HFFc6 (cell line): ENCODE measurements at places on chromosomes 3 and 15. TPM values are rescaled to one million over a fixed set of nuclear protein-coding genes. Genes with fewer than 3 reads are reported as not detected.

DNA sequence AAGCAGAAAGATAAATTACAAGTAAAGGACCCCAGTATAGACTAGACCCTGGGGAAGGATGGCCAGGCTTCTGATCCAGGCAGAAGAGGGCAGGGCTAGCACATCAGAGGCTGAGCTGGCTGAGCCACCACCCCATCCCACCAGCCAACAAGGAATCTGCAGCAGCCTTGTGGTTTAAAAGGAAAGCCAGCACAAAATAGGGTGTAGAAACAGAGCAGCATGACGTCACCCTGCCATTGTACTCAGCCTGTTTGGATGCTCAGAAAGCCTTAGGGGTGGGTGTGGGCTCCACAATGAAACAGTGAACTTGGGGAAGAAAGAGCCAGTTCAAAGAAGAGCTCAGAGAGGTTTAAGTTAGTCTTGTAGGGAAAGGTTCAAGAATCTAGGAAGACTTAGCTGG, 28.2 kb downstream of the DUOX1 start:
- H3K27me3 ChIP-seq = peaks cover 6% of the 10 kb centered on the region
- peak overlapping the region; percentile 94 for H3K27ac ChIP-seq
- H3K36me3 ChIP-seq = no peaks in the 10 kb centered on the region

- H3K4me1 ChIP-seq = peaks cover 6% of the 10 kb centered on the region; the same call in 1 of the 2 replicates
- no peak overlapping the region for H3K4me3 ChIP-seq
- no peak for DNase-seq
- H3K36me3 ChIP-seq = no peaks in the 10 kb centered on the region
- H3K27me3 ChIP-seq = peaks cover 20% of the 10 kb centered on the region
- H3K27ac ChIP-seq = no peak overlapping the region
These were observed 27.0 kb upstream of the MUC4 start for GRCh38 chr3:195838714-195839113.

DNA sequence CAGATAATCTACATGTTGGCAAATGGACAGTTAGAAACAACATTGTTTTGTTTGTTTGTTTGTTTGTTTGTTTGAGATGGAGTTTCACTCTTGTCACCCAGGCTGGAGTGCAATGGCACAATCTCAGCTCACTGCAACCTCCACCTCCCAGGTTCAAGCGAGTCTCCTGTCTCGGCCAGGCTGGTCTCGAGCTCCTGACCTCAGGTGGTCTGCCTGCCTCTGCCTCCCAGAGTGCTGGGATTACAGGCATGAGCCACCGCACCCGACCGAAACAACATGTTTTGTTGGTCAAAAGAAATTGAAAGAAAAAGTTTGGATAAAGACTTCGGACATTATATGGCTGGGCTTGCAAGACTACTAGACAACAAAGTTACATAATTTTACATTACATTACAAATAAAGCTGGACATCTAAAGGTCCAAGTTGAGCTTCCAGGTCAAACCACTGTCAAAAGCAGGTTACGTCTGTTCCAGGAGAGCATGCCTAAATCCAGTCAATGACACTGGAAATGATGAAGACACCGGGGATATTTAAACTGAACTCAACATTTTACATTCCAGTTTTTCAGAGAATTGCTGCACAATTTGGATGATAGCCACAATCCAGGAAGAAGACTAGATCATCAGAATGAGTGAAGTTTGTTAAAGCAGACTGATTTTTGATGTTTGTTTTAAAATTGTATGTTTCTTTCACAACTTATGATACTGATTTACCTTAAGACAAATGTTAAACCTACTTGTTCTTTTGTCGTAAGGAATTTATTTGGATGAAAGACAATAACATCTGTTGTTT, 18.6 kb downstream of the SERP1 start:
- no peaks in the 10 kb centered on the region for H3K36me3 ChIP-seq
- peak overlapping the region; percentile 38; the same call in 1 of the 2 replicates for H3K27ac ChIP-seq

GRCh38 chr3:44439499-44440295, 37.8 kb downstream of the ZNF445 start:
- no peak overlapping the region for H3K4me3 ChIP-seq
- H3K36me3 ChIP-seq = peaks cover 34% of the 10 kb centered on the region
- no peaks in the 10 kb centered on the region; the same call in 1 of the 2 replicates for H3K27me3 ChIP-seq
- no peak overlapping the region for H3K27ac ChIP-seq
- DNase-seq = no peak
- H3K4me1 ChIP-seq = no peaks in the 10 kb centered on the region

DNA sequence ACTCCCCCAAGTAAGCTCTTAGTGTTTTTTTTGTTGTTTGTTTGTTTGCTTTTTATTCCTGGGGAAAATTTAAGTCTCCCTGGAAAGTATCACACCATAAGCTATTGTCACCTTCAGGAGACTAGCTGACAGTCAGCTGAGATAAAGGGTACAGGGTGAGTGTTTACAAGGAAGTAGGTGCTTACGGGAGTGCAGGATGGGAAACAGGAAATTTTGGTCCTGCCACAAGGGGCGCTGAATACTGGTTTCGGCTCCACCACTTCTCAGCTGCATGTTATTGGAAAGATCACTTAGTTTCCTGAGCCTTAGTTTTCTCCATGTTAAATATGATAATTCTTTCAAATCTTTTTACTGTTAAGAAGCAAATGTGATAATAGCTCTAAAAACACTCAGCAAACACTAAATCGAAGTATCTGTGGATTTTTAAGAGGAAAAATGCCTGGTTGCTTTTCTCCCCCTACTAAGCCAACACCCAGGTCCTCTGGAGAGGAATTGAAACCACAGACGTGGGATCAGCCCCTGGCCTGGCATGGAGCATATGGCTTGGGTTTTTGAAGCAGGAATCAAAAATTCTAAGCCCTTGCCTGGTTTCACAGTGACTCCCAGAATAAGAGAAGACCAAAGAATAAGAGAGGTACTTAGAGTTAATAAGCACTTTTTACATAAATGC, 90.7 kb downstream of the SCN11A start:
- H3K27me3 ChIP-seq = peaks cover 5% of the 10 kb centered on the region; the same call in 1 of the 2 replicates
- no peak overlapping the region for H3K4me3 ChIP-seq
- peak; percentile 30 for DNase-seq
- H3K4me1 ChIP-seq = no peaks in the 10 kb centered on the region
- no peak overlapping the region for H3K27ac ChIP-seq

GRCh38 chr3:156251424-156251823, 131.0 kb downstream of the KCNAB1 start:
- no peaks in the 10 kb centered on the region for H3K4me1 ChIP-seq
- no peak overlapping the region for H3K27ac ChIP-seq
- no peaks in the 10 kb centered on the region for H3K36me3 ChIP-seq

- no peak for DNase-seq
- no peak overlapping the region for H3K27ac ChIP-seq
- H3K4me1 ChIP-seq = peaks cover 51% of the 10 kb centered on the region
- no peaks in the 10 kb centered on the region for H3K36me3 ChIP-seq
- no peaks in the 10 kb centered on the region; the same call in 1 of the 2 replicates for H3K27me3 ChIP-seq
These were observed 48.7 kb downstream of the BSN start for GRCh38 chr3:49602877-49603411.

- no peak overlapping the region for H3K27ac ChIP-seq
- H3K4me1 ChIP-seq = no peaks in the 10 kb centered on the region
- no peak for DNase-seq
- no peak overlapping the region for H3K4me3 ChIP-seq
These were observed 11.2 kb downstream of the BOC start for GRCh38 chr3:113222451-113223086.

DNA sequence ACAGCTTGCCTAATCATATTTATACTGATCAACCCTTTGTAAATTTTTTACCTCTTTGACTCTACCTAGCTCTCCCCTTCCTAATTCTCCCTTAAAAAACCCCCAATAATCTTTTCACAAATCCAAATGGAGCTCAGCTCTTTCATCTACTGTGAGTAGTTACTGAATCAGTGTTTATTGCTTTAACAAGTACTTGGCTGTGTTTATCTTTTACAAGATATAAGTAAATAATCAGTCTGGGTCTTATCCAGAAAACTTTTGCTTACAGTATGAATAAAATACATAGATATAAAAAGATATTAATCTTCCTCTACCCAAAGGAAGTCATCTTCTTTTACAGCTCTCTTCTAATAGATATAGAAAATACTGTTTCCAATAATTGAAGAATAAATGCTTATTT, 366.4 kb downstream of the RAP2B start:
- no peaks in the 10 kb centered on the region for H3K27me3 ChIP-seq
- no peak overlapping the region for H3K4me3 ChIP-seq
- H3K27ac ChIP-seq = no peak overlapping the region
- H3K36me3 ChIP-seq = no peaks in the 10 kb centered on the region
- no peaks in the 10 kb centered on the region for H3K4me1 ChIP-seq

- H3K4me3 ChIP-seq = no peak overlapping the region
- peaks cover 11% of the 10 kb centered on the region for H3K4me1 ChIP-seq
- no peaks in the 10 kb centered on the region for H3K36me3 ChIP-seq
- no peak overlapping the region for H3K27ac ChIP-seq
These were observed 17.6 kb downstream of the KLF13 start for GRCh38 chr15:31344266-31344665.

DNA sequence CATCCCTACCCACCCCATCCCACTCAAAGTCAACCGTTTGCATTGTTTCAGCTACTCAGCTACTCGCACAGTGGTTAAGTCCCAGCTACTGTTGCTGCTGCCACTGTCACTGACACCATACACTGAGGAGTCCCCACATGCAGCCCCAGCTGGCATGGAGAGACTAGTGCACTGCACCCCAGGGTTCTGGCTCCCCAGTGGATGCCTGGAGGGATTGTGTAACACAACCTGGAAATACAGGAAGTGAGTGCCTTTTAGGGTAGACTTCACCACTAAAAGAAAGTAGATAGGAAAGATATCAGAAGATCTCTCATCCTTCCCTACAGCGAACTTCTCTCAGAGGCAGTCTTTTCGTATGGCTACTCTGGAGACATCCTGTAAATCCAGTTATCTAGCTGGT, 169.2 kb upstream of the STRIT1 start:
- no peak for DNase-seq
- H3K36me3 ChIP-seq = no peaks in the 10 kb centered on the region
- no peaks in the 10 kb centered on the region for H3K27me3 ChIP-seq

GRCh38 chr3:13088028-13089006, 15.1 kb upstream of the IQSEC1 start:
- H3K36me3 ChIP-seq = no peaks in the 10 kb centered on the region
- H3K27me3 ChIP-seq = peaks cover 36% of the 10 kb centered on the region
- H3K4me3 ChIP-seq = no peak overlapping the region

GRCh38 chr3:4845882-4846281, 133.4 kb upstream of the BHLHE40 start:
- H3K27me3 ChIP-seq = no peaks in the 10 kb centered on the region
- H3K36me3 ChIP-seq = no peaks in the 10 kb centered on the region
- no peak overlapping the region for H3K4me3 ChIP-seq
- DNase-seq = no peak
- H3K4me1 ChIP-seq = peaks cover 15% of the 10 kb centered on the region

DNA sequence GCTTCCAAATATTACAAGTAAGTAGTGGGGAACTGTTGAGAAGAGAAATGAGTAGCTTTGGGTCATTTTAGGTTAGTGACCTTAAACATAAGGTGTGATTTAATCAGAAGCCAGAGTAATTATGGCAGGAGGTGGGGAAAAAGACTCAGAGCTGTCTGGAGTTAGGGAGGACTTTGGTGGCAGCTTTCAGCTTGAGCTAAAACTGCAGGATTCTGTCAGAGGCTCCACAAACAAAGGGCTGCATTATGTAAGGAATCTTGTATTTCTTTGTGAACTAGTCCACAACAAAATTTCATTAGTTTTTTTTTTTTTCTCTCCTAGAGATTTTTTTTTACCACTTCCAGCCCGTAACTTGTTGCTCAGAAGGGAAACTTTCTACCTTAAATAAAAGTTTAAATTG, 345.3 kb downstream of the TIGIT start:
- H3K4me1 ChIP-seq = peaks cover 3% of the 10 kb centered on the region
- H3K27ac ChIP-seq = no peak overlapping the region
- no peaks in the 10 kb centered on the region for H3K27me3 ChIP-seq
- peaks cover 17% of the 10 kb centered on the region for H3K36me3 ChIP-seq
- no peak for DNase-seq

- no peaks in the 10 kb centered on the region for H3K4me1 ChIP-seq
- DNase-seq = no peak
- H3K4me3 ChIP-seq = no peak overlapping the region
- H3K27ac ChIP-seq = no peak overlapping the region
- H3K27me3 ChIP-seq = peaks cover 37% of the 10 kb centered on the region
These were observed 151.8 kb upstream of the HES1 start for GRCh38 chr3:193983846-193984818.

GRCh38 chr3:176959867-176960266, 237.4 kb downstream of the TBL1XR1 start:
- peaks cover 24% of the 10 kb centered on the region for H3K4me1 ChIP-seq
- H3K4me3 ChIP-seq = no peak overlapping the region
- no peak for DNase-seq
- H3K27ac ChIP-seq = no peak overlapping the region
- H3K27me3 ChIP-seq = peaks cover 3% of the 10 kb centered on the region
- no peaks in the 10 kb centered on the region for H3K36me3 ChIP-seq

DNA sequence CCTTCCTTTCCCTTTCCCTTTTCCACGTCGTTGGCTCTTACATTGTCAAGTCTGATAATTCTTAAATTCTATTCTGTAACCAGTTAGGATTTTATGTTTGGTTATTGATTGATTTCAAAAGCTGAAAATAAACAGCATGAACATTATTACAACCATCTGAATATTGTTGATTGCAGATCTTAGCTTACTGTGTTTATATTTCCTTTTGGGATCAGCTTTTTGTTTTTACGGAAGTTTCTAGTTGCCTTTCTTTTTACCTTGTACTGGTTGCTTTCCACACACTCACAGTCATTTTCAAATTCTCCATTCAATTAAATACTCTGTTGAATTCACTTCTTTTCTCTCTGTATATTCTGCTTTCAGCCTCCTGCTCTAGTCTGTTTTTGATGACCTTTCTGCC, 16.6 kb downstream of the ZNF35 start:
- no peak overlapping the region for H3K4me3 ChIP-seq
- H3K27ac ChIP-seq = no peak overlapping the region
- H3K27me3 ChIP-seq = no peaks in the 10 kb centered on the region; the same call in none of the 2 replicates
- peaks cover 71% of the 10 kb centered on the region for H3K36me3 ChIP-seq
- H3K4me1 ChIP-seq = peaks cover 18% of the 10 kb centered on the region

GRCh38 chr15:92807971-92808571, 92.1 kb upstream of the CHD2 start:
- H3K36me3 ChIP-seq = peaks cover 11% of the 10 kb centered on the region; the same call in 1 of the 2 replicates
- H3K27me3 ChIP-seq = no peaks in the 10 kb centered on the region; the same call in none of the 2 replicates
- DNase-seq = no peak
- peaks cover 73% of the 10 kb centered on the region for H3K4me1 ChIP-seq
- peak overlapping the region; percentile 97 for H3K27ac ChIP-seq

Gene IMPDH2
- total RNA-seq = 201 and 203 TPM in 2 replicates

Gene RTP4
- total RNA-seq = not detected in 3 replicates

Gene DUOX1
- 0.02 to 0.13 TPM (median 0.09 TPM) in 3 replicates for total RNA-seq

Gene SNX22
- total RNA-seq = 0.07 to 0.15 TPM (median 0.10 TPM) in 3 replicates

Gene CPN2
- 0.14 to 0.24 TPM (median 0.21 TPM) in 3 replicates for total RNA-seq

Gene XIRP1
- total RNA-seq = not detected in 3 replicates
